ENCODE measurements at places on chromosomes 5 and 9.
A peak's percentile ranks its signal among the peaks of the same experiment; 100 is the strongest.

DNA sequence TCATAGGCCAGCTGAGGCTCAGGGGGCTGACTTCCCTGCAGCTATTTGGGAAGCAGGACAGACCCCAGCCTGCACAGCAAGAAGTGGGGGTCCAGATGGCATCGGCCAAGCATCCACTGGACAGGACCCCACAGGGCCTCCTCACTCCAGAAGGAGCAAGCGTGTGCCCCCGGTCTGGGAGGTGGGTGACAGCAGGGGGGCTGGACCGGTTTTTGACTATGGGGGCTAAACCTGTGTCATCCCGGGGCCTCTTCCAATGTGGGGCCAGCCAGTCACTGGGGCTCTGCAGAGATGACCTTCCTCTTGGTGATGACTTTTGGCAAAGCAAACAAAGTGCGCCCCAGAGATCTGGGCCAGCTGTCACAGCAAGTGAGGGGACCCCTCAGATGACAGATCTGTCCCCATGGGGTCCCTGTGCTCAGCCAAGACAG, 163.9 kb downstream of the OLFM1 start:
- no peak for DNase-seq

- DNase-seq = no peak
Observed at GRCh38 chr9:99732715-99733114, 89.0 kb upstream of the NR4A3 start.

DNA sequence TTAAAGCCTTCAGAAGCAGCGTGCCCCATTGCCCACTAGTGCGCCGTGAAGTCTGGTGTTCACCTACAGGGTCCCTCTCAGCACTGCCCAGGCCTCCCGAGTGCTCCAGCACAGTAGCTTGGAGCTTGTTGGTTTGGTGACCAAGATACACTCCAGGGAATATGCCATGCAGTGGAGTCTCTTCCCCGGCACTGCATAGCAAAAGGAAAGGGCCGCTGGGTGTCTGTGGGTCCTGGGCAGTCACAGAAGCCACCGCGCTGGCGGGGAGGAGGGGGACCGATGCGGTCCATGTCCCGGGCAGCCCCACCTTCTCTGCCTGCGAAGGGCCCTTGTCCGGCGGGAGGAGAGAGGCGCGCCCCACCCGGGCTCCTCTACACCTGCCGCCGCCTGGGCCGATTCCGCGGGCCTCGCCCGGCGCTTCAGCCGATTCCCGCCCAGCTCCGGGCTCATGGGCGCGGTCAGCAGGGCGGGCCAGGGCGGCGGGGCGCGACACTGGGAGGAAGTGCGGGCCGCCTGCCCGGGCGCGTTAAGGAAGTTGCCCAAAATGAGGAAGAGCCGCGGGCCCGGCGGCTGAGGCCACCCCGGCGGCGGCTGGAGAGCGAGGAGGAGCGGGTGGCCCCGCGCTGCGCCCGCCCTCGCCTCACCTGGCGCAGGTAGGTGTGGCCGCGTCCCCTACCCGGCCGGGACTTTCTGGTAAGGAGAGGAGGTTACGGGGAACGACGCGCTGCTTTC, at the start of gene SYK:
Gene SYK (plus strand): TSS at position 579 of the 732 bp plus-strand sequence. CDS start 42,080 bp downstream, outside the sequence.
- peak; percentile 8 for DNase-seq

DNA sequence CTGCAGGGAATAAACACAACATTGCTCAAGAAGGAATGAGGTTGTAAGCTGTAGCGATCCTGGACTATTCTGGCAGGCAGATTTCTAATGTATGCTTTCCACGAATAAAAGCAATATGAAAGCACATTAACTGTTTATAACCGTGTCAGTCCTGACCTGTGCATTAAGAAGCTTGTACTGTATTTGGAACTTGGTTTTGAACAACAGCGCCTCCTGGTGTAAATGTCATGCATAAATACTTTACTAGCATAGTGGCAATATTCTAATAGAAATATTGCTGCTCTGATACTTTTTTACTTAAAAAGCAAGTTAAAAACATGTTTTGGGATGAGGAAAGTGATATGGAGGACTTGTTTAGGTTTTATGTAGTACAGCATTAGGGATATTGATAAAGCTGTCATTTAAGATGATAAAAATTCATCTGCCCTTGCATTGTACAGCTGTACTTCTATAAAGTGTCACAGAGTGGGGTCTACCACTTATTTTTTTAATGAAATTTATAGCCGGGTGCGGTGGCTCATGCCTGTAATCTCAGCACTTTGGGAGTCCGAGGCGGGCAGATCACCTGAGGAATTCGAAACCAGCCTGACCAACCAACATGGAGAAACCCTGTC, 70.7 kb upstream of the GNE start:
- peak; percentile 77 for DNase-seq

DNA sequence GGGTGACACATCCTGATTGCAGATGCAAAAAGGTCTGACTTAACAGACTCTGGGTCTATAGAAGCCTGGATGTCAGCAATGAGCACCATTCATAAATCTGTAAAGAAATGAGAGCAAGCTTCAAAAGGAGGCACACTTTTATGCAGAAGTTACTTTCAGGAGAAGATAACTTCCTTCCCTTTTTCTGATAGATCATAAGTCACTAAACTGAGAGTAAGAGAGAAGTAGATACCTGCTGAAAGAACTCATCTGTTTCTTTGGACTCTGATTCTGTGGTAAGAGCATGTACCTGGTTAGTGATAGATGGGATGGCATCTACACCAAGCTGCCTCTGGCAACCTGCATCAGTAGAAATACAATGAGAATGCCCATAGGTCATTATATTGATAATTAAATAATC, 525.6 kb downstream of the CETN3 start:
- DNase-seq = no peak

DNA sequence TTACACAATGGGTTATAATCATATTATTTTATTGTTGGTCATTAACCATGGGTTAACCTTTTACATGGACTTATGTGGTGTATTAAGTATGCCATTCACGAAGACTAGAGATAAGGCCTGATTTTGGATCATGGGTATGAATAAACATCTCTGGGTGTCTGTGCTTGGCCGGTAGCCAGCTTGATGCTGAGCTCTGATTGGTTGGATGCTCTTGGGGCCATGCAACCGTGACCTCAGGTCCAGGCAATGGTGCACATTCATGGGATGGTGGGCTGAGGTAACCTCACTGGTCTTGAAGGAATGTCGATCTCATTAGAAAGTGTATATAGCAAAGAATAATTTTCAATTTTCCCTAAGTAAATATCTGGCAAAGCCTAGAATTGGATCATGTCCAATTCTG, 158.2 kb upstream of the IL12B start:
- no peak for DNase-seq

- DNase-seq = no peak
Observed at GRCh38 chr5:53871050-53871449, 310.6 kb downstream of the NDUFS4 start.

DNA sequence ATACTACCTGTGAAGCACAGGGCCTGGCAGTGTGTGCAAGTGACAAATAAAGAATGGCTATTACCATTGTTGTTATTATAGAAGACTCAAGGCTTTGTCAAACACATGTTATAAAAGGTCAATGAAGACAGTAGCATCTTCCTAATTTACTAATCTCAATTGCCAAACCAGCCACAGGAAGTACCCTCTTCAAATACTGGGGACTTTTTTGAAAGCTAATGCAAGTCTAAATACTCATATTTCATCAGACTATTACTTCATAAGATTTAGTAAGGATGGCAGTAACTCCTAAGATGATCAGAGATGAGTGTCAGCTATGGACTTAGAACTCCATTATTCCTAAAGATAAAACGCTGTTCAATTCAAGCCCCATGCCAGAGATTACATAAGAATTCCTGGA, 43.0 kb downstream of the GNAQ start:
- no peak for DNase-seq

DNA sequence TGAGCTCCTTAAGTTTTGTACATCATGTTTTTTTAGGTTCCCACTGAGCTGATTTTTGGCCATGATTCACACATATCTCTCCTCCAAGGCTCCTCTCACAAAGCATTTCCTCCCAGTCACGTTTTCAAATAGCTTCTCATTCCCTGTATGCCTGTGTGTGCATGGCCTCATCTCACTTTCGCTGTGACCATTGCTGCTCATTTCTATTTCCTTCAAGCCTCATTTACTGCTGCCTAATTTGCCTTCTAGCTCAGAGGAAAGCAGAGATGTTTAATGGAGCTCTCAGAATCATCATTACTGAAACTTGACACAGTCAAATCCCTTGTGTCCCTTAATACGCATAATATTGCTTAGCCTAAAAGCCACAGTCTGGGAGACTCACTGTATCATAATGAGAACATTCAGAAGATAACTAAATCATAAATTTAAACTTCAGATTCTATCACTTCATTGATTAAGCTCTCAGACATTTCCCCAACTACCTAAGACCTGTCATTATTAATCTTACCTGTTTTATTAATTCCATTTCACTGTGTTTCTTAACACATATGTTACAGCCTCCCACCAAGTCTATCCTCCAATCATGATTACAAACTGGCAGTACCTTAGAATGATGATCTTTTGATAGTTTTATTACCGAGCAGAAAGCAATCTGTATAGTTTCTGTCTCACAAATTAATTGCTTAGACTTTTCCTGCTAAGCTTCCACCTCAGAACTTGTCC, 278.3 kb upstream of the PTGER4 start:
- no peak for DNase-seq

DNA sequence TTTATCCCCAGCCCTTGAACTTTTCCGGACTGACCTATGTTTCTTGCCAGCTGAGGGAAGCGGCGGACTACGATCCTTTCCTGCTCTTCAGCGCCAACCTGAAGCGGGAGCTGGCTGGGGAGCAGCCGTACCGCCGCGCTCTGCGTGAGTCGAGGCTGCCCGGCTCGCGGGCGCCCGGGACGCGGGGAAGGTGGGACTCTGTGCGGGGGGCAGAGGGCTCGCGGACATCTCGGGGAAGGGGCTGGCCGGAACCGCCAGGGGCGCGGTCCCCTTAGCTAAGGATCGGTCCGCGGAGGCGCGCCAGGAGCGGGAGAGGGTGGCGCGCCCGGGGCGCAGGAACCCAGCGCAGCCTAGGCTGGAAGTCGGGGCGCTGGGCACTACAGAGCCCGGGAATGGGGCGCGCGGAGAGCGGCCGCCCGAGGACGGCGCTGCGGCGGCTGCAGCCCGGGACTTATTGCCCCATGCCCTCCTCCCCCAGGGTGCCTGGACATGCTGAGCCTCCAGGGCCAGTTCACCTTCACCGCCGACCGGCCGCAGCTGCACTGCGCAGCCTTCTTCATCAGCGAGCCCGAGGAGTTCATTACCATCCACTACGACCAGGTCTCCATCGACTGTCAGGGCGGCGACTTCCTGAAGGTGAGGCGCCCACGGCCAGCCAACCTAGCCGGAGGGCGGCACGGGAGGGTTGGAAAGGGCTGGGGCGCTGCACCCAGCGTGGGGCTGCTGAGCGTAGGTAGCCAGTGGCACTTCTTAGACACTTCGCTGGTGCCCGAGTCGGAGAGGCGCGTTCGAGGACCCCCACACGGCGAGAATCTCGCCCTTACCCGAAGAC, 922 bp downstream of the CRHBP start:
- no peak for DNase-seq

DNA sequence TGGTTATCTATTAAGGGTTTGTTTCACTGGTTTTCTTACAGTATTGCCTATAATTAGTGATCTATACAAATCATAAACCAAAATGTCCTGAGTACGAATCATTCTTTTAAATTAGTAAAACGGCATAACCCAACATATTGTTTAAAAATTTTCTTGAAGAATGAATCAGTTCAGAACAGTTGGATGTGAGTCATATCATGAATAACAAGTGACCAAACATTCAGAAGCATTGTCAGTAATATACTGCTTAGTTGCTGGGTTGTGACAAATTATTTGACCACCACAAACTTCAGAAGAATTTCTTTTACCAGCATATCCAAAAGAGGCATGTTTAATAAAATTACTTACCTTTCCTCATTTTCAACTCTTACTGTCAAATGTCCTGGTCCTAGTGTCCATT, 111.2 kb downstream of the UNC13B start:
- no peak for DNase-seq

DNA sequence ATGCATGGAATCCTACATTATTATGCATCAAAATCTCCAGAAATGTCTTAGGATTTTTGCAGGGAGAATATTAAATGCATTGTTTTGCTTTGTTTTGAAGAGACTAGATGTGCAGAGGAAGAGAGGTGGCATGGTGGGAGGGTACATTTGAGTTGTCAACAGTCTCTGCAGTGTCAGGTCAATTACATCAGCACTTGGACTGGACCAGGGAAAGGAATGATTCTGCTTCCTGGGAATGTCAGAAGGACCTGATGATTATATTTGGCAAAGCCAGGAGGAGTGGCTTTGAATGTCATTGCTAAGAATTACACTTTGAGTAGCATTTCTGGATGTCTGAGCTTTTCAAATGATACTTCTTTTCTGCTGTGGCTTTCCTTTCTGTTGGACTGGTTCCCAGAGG, 17.5 kb upstream of the TMEFF1 start:
- DNase-seq = no peak

DNA sequence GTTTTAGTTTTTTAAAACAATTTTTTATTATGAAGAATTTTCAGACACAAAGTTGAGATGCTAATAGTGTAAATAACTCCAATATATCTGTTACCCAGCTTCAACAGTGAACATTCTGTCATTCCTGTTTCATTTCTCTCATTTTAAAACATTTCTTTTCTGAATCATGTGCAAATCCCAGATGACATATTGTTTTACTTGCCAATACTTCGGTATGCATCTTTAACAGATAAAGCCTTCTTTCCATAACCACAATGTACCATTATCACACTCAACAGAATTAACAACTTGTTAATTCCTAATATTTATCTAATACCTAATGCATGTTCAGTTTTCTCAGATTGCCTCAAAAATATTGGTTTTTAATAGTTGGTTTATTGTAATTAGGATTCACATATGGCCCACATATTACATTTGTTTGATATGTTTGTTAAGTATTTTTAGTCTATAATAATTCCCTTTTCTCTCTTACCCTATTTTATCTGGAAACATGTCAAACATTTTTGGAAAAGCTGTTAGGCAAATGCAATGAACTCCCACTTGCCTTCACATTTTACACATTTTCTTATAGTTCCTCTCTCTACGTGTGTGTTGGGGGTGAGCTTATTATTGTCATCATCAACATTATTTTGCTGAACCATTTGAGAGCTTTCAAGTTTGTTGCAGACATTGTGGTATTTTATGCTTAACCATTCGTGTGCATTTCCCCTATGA, 58.7 kb upstream of the ANKRD55 start:
- DNase-seq = no peak

DNA sequence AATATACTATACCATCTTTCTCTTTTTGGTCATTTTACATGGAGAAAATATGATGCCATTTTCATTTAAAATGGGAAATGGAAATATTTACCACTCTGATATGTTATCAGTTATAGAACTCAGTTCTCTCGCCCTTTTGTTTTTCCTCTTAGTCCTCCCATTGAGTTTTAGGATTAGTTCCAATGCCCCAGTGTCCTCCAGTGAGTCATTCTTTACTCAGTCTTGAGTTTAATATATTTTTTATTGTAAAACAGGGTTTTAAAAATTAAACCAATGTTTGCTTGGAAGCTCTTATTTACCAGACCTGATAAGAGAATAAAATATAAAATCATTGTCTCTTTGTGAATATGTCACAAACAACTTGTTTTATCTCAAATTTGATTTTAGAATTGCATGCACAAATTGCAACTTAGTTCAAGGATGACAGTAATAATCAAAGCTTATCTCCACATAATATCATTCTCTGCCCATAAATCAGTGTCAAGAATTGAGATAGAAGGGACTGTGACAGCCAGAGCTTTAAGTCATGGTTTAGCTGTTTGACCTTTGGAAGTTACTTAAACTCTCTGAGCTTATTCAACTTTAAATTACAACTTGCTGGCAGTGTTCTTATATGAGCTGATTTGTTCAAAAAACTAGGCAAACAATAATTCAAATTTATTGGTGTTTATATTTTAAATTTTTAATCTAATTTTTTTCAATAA, 166.4 kb downstream of the PAM start:
- no peak for DNase-seq

Data from CD4-positive, alpha-beta T cell treated with Interleukin-10 for 1 hour (primary cell).